ENCODE measurements at places on chromosomes 7 and 10.

- no peak for DNase-seq
Observed at GRCh38 chr7:18421297-18422002, 74.1 kb upstream of the HDAC9 start.

DNA sequence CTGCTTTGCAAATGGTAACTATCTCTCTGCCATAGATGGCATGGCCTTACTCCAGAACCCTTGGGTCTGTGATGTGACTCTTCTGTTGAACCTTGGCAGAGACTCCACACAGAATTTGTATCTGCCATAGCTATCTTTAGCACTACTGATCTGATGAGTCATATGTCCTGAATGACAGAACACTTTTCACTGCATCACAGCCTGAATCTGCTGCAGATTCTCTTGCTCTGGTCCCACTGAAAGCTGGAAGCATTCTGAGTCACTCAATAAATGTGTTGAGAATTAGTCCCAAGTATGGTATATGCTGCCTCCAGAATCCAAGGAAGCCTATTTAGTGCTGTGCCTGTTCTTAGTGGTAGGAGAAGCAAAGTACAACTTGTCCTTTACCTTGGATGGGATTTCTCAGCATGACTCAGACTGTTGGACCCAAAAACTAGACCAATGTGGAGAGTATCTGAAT, 39.5 kb upstream of the ANKRD1 start:
- DNase-seq, result no peak

GRCh38 chr7:20559883-20560282, 55.6 kb upstream of the ABCB5 start:
- no peak for DNase-seq

DNA sequence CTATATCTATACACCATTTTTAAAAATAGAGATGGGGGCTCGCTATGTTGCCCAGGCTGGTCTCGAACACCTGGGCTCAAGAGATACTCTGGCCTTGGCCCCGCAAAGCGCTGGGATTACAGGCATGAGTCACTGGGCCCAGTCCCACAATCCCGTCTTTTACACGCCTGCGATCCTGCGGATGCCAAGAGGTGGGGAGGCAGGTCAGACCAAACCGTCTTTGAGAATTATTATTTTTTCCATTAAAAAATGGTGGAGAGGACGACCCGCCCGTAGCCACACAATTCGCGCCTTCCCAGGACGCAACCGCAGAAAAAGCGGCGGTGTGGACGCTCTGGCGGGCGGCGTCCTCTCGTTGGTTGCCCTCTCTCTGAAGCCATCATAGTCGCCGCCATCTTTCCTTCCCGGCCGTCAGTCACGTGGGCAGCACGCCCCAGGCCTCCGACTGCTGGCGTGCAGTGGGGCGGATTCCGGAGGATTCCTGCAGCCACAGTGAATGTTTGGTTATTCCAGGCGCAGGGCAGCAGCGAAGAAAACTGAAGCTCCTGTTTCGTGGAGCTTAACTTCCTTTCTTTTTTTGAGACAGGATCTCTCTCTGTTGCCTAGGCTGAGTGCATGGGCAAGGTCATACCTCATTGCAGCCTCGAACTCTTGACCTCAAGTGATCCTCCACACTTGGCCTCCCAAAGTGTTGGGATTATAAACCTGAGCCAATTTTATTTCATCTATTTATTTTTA, 9.9 kb upstream of the EPHB4 start:
- peak; percentile 47 for DNase-seq

DNA sequence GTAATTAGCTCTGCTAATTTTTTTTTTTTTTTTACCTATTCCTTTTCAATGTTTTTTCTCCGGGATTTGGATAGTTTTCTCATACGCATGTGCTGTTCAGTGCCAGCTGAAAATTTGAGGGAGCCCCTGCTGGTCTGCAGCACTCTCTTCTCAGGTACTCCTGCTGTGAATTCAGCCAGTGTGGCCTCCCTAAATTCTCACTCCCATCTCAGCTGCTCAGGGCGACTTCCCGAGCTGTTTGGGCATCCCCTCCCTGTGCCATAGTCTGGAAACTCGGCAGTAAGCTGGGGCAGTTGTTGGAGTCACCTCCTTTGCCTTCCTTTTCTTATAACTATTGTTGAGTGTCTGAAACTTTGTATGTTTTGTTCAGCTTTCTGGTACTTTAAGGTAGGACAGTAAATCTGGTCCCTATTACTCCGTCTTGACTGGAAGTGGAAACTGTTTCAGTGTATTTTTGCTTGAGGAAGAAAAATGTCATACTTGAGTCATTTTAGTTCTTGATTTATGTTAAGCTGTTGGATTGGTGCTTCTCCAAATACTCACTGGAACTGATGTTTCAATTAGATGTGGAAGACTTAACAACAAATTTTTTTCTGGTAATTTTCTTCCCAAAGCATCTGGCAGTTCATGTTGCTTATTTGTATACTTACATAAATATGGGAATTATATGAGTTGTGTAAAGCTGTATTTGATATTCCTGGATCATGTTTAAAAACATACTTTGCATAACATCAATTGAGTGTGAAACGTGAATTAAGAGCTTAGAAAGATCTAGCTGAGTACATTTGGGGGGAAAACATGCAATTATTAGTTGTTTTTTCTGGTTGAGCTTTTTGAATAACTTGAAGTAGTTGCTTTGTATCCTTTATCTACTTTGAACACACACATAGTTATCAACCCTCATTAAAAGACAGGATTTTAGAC, 33.7 kb downstream of the MINPP1 start:
- DNase-seq, result no peak

DNA sequence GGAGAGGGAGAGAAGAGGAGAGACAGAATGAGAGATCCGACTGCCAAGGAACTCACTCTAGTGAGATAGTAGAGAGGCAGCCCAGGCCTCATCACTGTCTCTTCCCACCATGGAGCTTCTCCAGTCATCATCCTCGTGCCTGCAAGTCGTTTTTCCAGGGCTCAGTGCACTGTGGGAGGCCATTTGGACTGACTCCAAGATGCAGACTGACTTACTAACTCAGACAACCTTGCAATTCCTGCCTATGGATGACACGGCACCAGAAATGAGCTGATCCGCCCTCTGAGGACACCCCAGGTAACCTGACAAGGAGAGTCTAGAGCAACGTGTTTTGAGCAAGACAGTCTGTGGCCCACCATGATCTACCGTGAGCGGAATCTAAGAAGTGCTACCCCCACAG, 154.9 kb downstream of the GLI3 start:
- no peak for DNase-seq

DNA sequence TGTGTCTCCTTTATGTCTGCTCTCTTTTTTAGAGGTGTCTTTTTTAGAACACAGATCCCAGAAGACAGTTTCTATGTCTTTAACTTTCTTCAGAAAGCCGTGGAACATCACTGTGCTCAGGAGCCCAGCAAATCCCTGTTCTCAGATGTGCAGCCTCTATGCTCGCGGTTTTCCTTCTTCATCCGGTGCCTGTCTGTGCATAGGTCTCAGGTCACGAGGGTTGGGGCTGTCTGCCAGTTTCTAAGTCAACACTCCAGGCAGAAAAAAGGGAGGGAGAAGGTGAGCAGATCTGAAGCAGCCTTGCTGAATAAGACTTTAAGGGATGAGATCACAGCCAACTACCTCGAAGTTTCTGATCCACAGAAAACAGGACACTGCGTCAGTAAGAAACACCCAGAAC, 68.5 kb downstream of the CRTAC1 start:
- no peak for DNase-seq

DNA sequence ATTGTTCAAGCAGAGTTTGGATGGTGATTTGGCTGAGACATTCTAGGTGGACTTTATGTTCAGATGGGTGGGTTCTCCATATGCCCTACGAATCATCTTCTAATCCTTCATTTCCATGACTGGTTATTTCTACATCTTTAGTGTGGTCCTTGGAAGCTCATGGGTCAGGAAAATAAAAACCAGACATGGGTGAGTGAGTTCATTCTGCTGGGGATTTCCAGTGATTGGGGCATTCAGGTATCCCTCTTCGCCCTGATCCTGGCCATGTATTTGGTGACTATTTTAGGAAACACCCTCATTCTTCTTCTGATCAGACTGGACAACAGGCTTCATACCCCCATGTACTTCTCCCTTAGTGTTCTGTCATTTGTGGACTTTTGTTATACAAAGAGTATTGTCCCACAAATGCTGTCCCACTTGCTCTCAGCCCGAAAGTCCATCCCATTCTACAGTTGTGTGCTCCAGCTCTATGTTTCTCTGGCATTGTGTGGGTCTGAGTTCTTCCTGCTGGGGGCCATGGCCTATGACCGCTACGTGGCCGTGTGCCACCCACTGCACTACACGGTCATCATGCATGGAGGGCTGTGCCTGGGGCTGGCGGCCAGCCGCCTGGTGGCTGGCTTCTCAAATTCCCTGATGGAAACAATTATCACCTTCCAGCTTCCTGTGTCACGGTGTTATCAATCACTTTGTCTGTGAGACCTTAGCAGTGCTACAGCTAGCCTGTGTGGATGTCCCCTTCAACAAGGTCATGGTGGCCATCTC, 19.2 kb upstream of the OR6B1 start:
- no peak for DNase-seq

- no peak for DNase-seq
Observed at GRCh38 chr7:70426249-70426880, 705.6 kb upstream of the GALNT17 start.

GRCh38 chr7:4249241-4249640, 432.9 kb upstream of the FOXK1 start:
- DNase-seq, result no peak

DNA sequence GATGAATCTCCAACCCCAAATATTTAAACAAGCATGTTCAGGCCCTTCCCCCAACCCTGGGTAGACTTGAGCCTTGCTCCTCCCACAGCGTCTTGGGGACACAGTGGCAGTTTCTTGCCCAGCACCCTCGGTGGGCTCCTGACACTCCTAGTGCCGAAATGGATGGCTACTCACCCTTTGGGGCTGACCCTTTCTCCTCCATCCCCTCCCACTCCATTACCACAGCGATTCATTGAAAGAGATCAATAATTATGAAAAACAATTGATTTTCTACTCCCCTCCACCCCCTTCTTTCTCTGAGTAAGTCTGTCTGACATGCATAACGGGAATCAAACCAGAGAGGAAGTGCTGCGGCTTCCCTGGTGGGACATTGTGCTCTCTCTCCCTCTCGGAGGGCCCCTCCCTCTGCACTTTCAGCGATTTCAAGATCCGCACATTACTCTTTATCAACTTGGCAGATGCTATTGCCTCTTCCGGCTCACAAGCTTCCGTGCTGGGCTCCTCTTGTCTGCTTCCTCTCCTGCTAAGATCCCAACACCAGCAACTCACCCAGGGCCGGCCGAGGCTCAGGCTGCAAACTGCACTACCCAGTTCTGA, 79.0 kb upstream of the PLXNA4 start:
- peak; percentile 2 for DNase-seq

- DNase-seq, result no peak
Observed at GRCh38 chr7:155860461-155860839, 48.2 kb upstream of the SHH start.

DNA sequence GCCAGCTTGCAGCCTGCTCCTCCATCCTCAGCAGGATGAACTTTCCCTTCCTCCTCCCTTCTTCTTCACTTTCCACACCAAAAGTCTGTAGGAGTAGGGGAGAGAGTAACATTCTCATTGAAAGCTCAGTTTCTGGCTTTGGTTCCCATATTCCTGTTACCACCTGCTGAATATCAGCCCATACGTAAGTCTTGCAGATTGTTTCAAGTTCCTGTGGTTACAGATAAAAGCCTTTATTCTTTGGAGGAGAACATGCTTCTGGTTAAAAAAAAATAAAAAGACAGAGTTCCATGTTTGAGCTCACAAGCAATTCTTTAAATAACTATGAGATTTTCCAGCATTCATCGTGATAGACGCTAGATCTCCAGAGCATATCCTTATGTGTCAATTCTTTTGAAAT, 637.3 kb downstream of the SUGCT start:
- DNase-seq, result no peak

- no peak for DNase-seq
Observed at GRCh38 chr7:153472516-153472915, 579.7 kb upstream of the DPP6 start.

DNA sequence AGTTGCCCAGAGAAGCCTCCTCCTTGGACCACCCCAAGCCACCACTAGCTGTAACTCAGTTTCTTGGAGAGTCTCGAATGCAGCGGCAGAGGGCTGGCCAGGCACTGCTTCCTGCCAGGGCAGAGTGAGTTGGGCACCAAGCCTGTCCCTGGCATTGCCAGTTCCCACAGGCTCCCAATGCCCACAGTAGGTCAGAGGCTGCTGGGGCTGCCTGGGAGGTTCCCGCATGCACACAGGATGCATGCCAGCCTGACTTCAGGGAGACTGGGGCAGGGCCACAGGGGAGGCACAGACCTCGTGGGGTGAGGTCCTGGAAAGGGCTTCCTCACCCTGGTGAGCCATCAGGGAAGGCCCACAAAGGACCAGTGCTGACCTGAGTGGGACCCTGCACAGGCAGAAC, 152.8 kb downstream of the ZNF248 start:
- DNase-seq, result no peak

- no peak for DNase-seq
Observed at GRCh38 chr7:44172803-44173424, 16.3 kb downstream of the GCK start.

GRCh38 chr10:128001849-128002248, 94.9 kb downstream of the PTPRE start:
- DNase-seq, result no peak

GRCh38 chr10:3424111-3424851, 251.7 kb upstream of the PITRM1 start:
- DNase-seq, result no peak

DNA sequence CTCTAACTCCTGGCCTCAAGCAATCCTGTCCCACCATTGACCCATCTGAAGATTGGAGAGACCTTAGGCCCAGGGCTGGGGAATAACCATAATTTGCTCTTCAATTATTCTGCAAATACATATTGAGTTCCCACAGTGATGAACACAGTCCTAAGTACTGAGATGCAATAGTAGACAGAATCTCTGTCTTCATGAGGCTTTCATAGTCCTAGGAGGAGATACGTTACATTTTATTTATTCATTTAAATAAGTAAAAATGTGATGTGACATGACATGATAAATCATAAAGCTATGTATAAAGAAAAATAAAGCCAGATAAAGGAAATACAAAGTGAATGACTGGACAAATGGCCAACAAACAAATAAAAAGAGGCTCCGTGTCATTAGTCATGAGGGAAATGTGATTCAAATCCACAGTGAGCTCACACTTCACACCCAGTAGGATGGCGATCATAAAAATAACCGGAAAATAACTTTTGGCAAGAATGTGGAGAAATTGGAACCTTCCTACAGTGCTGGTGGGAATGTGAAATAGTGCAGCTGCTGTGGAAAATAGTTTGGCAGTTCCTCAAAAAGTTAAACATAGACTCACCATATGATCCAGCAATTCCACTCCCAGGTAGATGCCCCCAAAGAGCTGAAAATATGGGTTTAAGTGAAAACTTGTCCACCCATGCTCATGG, 52.1 kb upstream of the JCAD start:
- no peak for DNase-seq

Data from stimulated activated CD8-positive, alpha-beta memory T cell treated with anti-CD3 and anti-CD28 coated beads, Interleukin-4, amount 100 ng/mL, for 1 hour (primary cell).